ENCODE measurements at places on chromosomes 7 and 10. TPM values are rescaled to one million over a fixed set of nuclear protein-coding genes. Genes with fewer than 3 reads are reported as not detected.

Gene BTAF1
- 68.2 TPM for total RNA-seq

Gene PRR15
- not detected for total RNA-seq

Gene VAX1
- not detected for total RNA-seq

Gene TMEM213
- not detected for total RNA-seq

Gene PTPN20
- total RNA-seq, result 2.5 TPM

Gene ANKRD7
- not detected for total RNA-seq

Gene LRRD1
- 0.09 TPM for total RNA-seq

- no peaks in the 10 kb centered on the region for H3K4me1 ChIP-seq
- H3K27me3 ChIP-seq, result peaks cover 13% of the 10 kb centered on the region
- no peak for DNase-seq
- no peak overlapping the region for H3K4me3 ChIP-seq
- no peaks in the 10 kb centered on the region for H3K36me3 ChIP-seq
- H3K27ac ChIP-seq, result no peak overlapping the region
Observed at GRCh38 chr7:108017776-108018151, 14.8 kb upstream of the LAMB1 start.

DNA sequence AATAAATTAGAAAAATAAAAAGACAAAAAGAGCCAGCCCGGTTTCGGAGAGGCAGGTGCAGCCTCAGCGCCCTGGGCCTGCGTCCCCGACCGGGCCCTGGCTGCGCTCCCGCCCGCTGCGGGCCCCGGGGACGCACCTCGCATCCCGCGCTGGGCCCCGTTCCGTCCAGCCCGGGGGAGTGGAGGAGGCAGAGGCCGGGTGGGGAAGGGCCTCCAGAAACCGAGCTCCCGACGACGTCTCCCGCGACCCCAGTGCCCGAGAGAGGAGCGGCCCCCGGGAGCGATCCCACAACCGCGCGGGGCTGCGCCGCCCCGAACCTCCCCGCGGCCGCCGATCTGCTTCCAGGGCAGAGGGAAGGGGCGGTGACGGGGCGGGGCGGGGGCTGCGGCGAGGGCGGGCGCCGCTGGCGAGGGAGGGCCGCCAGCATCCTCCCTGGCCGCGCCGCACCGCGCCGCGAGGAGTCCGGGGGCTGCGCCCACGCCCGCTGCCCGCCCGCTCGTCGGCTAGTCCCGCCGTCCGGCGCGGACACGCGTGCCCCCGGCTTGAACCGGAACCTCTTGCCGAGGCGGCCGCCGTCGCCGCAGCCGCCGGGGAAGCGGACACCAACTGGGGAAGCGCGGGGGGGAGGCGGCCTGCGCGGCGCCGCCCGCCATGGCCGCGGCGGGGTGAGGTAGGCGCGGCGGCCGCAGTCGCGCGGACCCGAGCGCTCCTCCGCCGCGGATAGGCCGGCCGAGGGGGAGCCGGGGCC is at the start of gene CCNY:
TSS of gene CCNY (plus strand) at position 426 of the 748 bp plus-strand sequence. CDS start 545 bp downstream, outside the sequence.
- H3K27me3 ChIP-seq, result no peaks in the 10 kb centered on the region
- peak within 1 kb of the TSS; percentile 89 for H3K27ac ChIP-seq
- peak within 1 kb of the TSS; percentile 90 for H3K4me3 ChIP-seq
- peaks cover 53% of the 10 kb centered on the region for H3K4me1 ChIP-seq
- peak; percentile 66 for DNase-seq

DNA sequence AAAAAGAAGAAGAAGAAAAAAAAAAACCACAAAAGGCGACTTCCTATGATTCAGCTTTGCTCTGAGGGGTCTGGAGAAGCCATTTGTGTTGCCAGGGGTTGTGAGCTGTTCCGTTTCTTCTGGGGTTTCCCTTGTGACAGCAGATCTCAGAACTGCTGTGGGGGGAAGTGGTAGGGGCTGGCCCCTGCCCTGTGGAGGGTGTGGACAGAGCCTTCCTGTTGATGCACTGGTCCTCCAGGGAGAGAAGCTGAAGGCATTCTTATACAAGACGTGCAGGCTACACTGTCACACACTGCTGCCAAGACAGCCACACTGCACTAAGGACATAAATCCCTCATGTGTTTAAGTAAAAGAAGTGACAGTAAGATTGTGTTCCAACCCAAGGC is 17.3 kb upstream of the CSGALNACT2 start:
- H3K4me1 ChIP-seq, result peaks cover 33% of the 10 kb centered on the region
- H3K27me3 ChIP-seq, result no peaks in the 10 kb centered on the region
- peak; percentile 72 for DNase-seq
- H3K4me3 ChIP-seq, result peak overlapping the region; percentile 53
- peak overlapping the region; percentile 88 for H3K27ac ChIP-seq

- H3K36me3 ChIP-seq, result no peaks in the 10 kb centered on the region
- no peaks in the 10 kb centered on the region for H3K4me1 ChIP-seq
- no peak overlapping the region for H3K4me3 ChIP-seq
- no peak for DNase-seq
- no peak overlapping the region for H3K27ac ChIP-seq
Observed at GRCh38 chr7:84948634-84949033, 238.2 kb downstream of the SEMA3D start.

DNA sequence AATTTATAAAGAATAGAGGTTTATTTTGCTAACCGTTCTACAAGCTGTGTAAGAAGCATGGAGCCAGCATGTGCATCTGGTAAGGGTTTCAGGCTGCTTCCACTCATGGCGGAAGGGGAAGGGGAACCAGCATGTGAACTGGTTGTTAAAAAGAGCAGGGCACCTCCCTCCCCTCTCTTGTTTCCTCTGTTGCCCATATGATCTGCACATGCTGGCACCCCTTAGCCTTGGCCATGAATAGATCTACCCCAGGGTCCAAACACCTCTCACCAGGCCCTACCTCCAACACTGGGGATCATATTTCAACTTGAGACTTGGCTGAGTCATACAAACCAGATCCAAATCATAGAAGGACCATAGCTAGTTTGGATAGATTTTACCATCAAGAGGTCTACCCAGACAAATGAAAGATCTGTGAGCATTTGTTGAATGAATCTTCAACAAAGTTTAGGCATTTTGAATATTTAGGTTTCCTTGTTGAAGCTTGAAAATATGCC is 36.0 kb upstream of the NRP1 start:
- no peaks in the 10 kb centered on the region for H3K27me3 ChIP-seq
- peaks cover 14% of the 10 kb centered on the region for H3K4me1 ChIP-seq
- H3K36me3 ChIP-seq, result no peaks in the 10 kb centered on the region
- no peak overlapping the region for H3K27ac ChIP-seq

- no peak overlapping the region for H3K27ac ChIP-seq
- no peak overlapping the region for H3K4me3 ChIP-seq
- no peaks in the 10 kb centered on the region for H3K4me1 ChIP-seq
- peaks cover 86% of the 10 kb centered on the region for H3K36me3 ChIP-seq
- H3K27me3 ChIP-seq, result no peaks in the 10 kb centered on the region
- DNase-seq, result no peak
Observed at GRCh38 chr7:135186261-135186540, 15.7 kb upstream of the CYREN start.

GRCh38 chr10:110803239-110803749 is 68.4 kb upstream of the PDCD4 start:
- no peaks in the 10 kb centered on the region for H3K36me3 ChIP-seq
- H3K4me3 ChIP-seq, result no peak overlapping the region
- DNase-seq, result no peak
- peak overlapping the region; percentile 84 for H3K27ac ChIP-seq
- no peaks in the 10 kb centered on the region for H3K27me3 ChIP-seq

GRCh38 chr7:130700760-130701159 is 14.4 kb upstream of the TSGA13 start:
- H3K36me3 ChIP-seq, result no peaks in the 10 kb centered on the region
- H3K27me3 ChIP-seq, result peaks cover 12% of the 10 kb centered on the region
- no peak for DNase-seq
- H3K27ac ChIP-seq, result no peak overlapping the region

GRCh38 chr10:113165673-113166072 is 215.6 kb downstream of the TCF7L2 start:
- H3K27me3 ChIP-seq, result peaks cover 14% of the 10 kb centered on the region
